Kidney capillary endothelial cell (primary cell): ENCODE measurements at places on chromosomes 6 and 20.

- DNase-seq = no peak
These were observed 361.2 kb downstream of the RNF144B start for GRCh38 chr6:18748314-18748713.

- no peak for DNase-seq
These were observed 154.0 kb downstream of the JARID2 start for GRCh38 chr6:15399641-15400470.

DNA sequence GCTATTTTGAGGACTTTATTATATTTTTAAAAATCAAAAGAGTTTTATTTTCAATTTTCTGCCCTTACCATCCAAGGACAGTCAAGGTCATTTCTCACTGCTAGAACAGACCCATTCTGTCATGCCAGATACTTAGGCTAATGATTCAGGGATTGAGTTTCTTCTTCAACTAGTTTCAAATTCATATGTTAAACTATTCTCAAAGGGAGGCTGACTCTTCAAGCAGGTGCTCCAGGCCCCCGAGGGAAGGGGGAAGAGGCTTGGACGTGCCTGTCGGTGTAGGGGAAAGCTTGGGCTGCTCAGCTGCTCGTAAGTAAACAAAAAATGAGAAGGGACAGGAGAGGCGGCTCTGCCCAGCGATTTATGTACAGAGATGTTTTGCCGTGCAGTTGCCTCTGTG lies 69.4 kb upstream of the MYLIP start:
- no peak for DNase-seq

DNA sequence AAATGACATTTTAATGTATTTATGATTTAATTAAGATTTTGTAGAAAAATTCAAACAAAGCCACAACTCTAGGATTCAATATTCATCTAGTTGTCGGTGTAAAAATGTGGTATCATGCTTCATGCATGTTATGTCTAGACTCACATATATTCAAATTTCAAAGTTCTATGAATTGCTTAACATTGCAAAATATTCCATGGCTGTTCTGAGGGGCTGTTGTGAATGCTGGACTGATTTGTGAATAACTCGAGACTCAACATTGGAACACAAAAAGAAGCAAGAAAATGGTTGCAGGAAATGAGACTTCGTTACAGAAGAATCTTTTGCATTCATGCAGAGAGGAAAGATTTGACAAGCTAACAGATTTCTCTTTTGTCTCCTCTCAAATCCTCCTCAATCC lies 705.9 kb downstream of the DHX35 start:
- no peak for DNase-seq
